ENCODE measurements at places on chromosomes 3 and 15. TPM values are rescaled to one million over a fixed set of nuclear protein-coding genes. Genes with fewer than 3 reads are reported as not detected.

GRCh38 chr3:14534516-14535191 is 5.5 kb downstream of the GRIP2 start:
- DNase-seq = peak; percentile 78
- H3K4me1 ChIP-seq = peaks cover 42% of the 10 kb centered on the region
- peak overlapping the region; percentile 0 for H3K4me3 ChIP-seq
- H3K36me3 ChIP-seq = no peaks in the 10 kb centered on the region

GRCh38 chr3:59341459-59341858 is 291.6 kb upstream of the CFAP20DC start:
- H3K36me3 ChIP-seq = no peaks in the 10 kb centered on the region
- no peak for DNase-seq
- no peak overlapping the region for H3K27ac ChIP-seq
- H3K4me3 ChIP-seq = no peak overlapping the region
- no peaks in the 10 kb centered on the region for H3K4me1 ChIP-seq

DNA sequence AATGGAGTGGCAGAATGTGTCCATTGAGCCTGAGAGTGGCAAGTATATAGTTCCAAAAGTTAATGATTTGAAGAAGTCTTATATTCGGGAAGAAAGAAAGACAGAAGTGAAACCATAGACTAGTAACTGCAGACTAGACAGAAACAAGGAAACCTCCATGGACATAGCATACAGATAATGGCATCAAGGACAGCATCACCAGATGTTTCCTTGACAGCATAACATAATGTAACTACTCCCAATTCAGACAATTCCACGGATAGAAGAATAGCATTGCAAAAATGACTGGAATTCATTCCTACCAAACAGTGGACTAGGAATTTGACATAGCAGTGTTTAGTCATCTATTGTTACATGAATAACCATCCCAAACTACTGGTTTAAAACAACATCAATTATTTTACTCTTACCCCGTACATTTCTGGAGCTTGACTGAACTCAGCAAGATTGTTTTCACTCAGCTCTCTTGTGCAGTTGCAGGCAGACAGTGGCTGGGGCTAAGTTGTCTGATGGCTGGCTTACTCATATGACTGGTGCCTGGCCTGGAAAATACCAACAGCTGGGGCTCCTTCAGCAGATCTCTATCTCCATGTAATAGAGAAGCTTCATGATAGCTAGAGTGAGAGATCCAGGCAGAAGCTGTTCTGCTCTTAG is 109.7 kb upstream of the GADL1 start:
- no peak overlapping the region for H3K27ac ChIP-seq
- H3K4me1 ChIP-seq = no peaks in the 10 kb centered on the region
- no peak overlapping the region for H3K4me3 ChIP-seq
- no peak for DNase-seq
- H3K36me3 ChIP-seq = no peaks in the 10 kb centered on the region
- peaks cover 24% of the 10 kb centered on the region for H3K27me3 ChIP-seq

PTH1R gene
- total RNA-seq = 1.5 TPM

DNA sequence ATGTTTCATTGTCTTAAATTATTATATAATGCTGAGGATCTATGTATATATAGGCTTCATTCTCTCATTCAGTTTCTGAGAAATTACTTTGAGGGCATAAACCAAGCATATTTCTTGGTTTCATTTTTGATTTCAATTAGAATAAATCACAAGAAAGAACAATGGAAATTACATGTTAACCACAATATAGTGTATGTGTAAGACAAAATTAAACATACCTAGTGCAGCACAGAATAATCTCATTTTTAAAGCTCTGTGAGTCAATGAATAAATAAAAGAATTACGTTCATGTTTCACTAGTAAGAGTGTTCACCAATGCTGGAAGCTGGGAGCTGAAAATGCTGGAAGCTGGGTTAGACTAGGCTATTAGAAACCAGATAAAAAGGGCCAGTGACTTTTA is 72.8 kb downstream of the UBE3A start:
- H3K36me3 ChIP-seq = peaks cover 4% of the 10 kb centered on the region
- no peaks in the 10 kb centered on the region for H3K27me3 ChIP-seq
- H3K27ac ChIP-seq = no peak overlapping the region
- no peak overlapping the region for H3K4me3 ChIP-seq
- DNase-seq = no peak

PRTG gene
- total RNA-seq = 3.4 TPM
